ENCODE measurements at places on chromosomes 6 and 20. TPM values are rescaled to one million over a fixed set of nuclear protein-coding genes. Genes with fewer than 3 reads are reported as not detected.

GRCh38 chr6:45609141-45609638 is 231.5 kb upstream of the SUPT3H start:
- peak; percentile 88 for DNase-seq

GRCh38 chr6:95503568-95503967 is 73.8 kb upstream of the MANEA start:
- DNase-seq = no peak

GRCh38 chr6:16372029-16372776 is 133.8 kb downstream of the GMPR start:
- peak; percentile 79 for DNase-seq

GRCh38 chr20:33781133-33781532 is 30.0 kb upstream of the CHMP4B start:
- no peak for DNase-seq

GRCh38 chr6:167797476-167798265 is 29.0 kb upstream of the AFDN start:
- no peak for DNase-seq

DNA sequence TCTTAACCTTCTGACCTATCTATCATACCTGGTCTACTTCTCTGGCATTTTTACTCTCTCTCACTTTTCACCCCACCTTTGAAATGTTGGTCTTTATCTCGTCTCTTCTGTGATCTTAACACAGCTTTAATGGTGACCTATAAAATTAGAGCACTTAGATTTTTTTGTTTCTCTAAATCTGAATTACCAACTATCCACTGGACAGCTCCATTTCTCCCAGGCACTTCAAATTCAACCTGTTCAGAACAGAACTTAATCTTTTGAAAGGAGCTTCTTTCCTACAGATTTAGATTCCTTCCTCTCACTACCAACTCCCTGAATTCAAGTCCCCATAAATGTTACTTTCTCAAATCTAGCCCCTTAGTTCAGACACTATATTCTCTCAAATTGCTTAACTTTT is 15.0 kb upstream of the MTFR2 start:
- no peak for DNase-seq

DNA sequence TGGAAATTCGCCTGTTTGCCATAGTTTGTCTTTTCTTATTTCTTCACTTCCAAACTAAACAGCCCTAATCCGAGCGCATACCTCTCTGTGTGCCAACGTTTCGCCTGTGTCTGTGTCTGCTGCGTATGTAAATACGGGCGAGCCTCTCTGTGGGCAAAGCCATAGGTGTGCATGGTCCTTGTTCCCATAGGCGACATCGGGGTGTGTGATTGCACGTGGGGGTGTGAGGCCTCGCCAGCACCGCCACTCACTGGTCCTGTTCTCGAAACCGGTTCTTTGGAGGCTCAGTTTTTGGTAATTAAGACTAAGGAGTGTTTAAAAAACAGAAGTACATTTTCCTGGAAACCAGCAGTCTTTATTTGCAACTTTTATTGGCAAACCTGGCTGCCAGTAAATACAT is 6.0 kb upstream of the FOXC1 start:
- DNase-seq = no peak

- DNase-seq = peak; percentile 56
Measured at GRCh38 chr20:32021091-32021490, 10.9 kb downstream of the CCM2L start.

- DNase-seq = peak; percentile 51
Measured at GRCh38 chr20:3716195-3716834, 3.9 kb upstream of the SIGLEC1 start.

DNA sequence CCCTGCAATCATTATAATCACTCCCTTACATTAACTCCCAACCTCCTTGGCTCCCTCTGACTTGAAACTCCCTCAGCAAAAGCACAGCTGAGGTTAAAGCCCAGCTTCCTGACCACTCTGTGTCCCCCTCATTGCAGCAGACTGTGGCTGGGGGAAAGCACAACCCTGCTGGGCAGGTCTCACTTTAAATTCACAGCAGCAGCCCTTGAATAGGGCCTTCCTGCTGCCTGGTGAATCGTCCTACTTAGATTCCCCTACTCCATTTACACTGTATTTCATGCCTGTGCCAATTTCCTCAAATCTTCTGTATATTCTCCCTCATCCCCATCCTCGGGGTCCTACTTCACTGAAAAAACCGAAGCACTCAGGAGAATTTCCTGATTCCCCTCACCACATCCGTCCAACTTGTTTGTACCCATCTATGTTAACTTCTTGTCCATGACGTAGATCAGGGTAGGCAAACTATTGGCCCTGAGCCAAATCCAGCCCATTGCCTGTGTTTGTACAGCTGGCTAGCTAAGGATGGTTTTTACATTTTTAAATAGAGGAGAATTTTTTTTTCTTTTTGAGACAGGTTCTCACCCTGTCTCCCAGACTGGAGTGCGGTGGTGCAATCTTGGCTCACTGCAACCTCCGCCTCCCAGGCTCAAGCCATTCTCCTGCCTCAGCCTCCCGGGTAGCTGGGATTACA is 31.5 kb upstream of the GCM1 start:
- peak; percentile 34 for DNase-seq

- no peak for DNase-seq
Measured at GRCh38 chr6:61682562-61682961, 603.5 kb downstream of the KHDRBS2 start.

DNA sequence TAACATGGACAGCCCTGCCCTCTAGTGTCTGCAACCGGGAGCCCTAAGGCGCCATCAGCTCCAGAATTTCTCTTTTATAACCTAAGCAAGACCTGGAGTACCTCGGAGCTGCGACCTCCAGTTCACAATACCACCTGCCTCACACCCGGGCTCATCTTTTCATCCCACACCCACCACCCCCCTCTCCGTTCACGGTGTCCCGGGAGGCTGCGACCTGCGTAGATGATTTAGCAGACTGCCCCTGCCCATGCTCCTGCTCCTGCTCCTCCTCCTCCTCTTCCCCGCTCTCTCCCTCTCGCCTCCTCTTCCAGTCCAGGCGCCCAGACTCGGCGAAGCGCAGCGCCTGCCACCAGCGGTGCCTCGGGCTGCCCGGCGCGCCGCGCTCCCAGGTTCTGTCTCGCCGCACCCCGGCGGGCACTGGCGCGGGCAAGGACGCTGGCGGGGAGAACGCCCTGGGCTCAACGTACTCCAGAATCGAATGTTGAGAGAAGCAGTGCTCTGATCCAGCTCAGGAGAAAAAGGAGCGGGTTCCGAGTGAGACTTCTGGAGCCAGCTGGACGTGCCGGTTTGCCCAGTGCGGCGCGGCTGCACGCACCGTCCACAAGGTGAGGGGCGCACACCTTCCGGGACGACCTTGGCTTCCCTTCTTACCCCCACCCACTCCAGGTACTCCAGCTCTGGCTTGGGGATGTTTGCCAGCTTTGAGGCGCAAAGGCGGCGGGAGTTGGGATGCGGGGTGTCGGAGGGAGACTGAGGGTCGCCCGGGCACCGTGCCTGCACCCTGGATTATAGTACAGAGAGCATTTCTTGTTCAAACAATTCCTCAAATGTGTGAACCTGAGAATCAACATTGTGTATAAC is at the start of gene HTR1E:
Gene HTR1E (plus strand): TSS at position 310 of the 861 bp plus-strand sequence. CDS start 77,807 bp downstream, outside the sequence.
- peak; percentile 3 for DNase-seq

- peak; percentile 49 for DNase-seq
Measured at GRCh38 chr6:116424001-116424400, 37.2 kb upstream of the CALHM6 start.

Gene KCNK16
- not detected for total RNA-seq

Gene DSE
- total RNA-seq = 31.6 TPM

Gene MAN1A1
- 18.7 TPM for total RNA-seq

Gene RTF2
- 81.3 TPM for total RNA-seq

Gene HLA-DRB1
- total RNA-seq = 0.21 TPM

Gene BFSP1
- total RNA-seq = 8.3 TPM

Gene HDGFL1
- total RNA-seq = not detected

Gene SLC22A7
- total RNA-seq = not detected

Gene GCNT2
- total RNA-seq = 0.43 TPM

Gene CALHM6
- not detected for total RNA-seq

Gene PLEKHG1
- total RNA-seq = under 0.01 TPM

Gene HS3ST5
- 0.62 TPM for total RNA-seq

Measured in myocyte (in vitro differentiated cells).